ENCODE measurements at places on chromosomes 11 and 22.

DNA sequence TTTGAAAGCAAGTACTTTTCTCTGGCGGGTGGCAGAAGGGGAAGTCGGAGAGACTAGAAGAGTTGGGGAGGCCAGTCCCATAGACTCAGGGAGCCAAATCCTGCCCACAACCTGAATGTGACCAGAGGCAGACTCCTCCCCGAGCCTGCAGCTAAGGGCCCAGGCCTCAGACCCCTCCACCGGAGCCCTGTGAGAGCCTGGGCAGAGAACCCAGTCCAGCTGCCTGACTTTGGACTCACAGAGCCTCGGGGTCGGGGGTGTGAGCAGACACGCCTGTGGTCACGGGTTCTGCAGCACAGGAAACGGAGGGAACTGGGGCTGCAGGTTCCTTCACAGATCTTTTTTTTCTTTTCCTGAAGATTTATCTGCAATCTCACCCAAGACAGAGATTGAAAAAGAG is 312.3 kb downstream of the CTTN start:
- no peak for DNase-seq

GRCh38 chr11:117502015-117502778 is 174.5 kb downstream of the CEP164 start:
- no peak for DNase-seq

- no peak for DNase-seq
Observed at GRCh38 chr11:13329670-13330356, 52.2 kb downstream of the BMAL1 start.

GRCh38 chr11:93984196-93984567 is 37.0 kb upstream of the HEPHL1 start:
- DNase-seq: peak; percentile 18

- no peak for DNase-seq
Observed at GRCh38 chr11:15969281-15969680, 387.1 kb downstream of the SOX6 start.

- no peak for DNase-seq
Observed at GRCh38 chr11:82901922-82902485, 468 bp downstream of the DDIAS start.

DNA sequence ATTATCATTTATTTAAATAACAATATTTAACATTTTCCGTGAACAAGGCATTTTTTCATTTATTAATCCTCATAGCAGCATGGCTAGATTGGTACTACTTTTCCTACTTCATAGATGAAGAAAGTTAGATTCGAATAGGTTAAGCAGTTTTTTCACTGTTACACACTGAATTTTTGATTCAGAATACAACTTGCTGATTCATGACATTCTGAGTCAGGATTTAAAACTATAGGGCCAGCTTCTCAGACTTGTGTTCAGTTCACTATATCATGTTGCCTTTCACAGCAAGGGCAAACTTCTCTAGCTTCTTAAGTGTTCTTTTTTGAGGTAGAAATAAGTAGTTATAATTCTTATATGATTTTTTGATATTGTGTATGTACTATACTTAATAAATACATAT is 31.5 kb downstream of the CYP2R1 start:
- DNase-seq: no peak

DNA sequence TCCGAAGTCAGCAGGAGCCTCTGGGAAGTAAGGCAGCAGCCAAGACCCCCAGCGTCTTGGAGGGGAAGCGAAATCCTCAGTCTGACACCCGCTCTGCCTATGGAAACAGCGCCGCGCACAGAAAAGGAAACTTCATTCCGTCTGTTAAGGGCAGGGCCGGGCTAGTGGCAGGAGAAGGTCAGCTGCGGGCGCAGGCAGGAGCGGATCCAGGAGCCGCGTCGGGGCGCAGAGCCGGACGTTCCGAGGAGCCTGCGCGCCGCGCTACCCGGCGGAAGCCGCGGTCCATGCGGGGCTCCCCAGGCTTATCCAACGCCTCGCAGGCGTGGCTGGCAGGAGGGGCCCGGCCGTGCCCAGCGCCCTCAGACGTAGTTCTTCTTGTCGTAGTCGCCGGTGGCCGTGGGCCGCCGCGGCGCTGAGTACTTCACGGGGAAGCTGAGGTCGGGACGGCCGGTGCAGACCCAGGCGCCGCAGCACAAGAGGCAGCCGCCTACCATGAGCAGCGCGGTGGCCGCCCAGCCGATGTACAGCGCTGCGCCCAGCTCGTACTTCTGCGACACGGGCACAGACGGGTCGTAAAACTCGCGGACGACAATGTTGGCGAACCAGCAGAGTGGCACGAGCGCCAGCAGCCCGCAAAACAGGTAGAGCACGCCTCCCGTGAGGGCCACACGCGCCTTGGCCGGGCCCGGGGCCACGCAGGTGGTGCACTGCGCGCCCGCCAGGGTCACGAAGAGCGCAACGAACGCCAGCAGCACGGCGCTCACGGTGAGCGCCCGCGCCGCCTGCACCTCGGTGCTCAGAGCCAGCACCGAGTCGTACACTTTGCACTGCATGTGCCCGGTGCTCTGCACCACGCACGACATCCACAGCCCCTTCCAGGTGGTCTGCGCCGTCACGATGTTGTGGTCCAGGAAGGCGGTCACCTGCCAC is 705 bp downstream of the CLDN5 start:
- DNase-seq: no peak

DNA sequence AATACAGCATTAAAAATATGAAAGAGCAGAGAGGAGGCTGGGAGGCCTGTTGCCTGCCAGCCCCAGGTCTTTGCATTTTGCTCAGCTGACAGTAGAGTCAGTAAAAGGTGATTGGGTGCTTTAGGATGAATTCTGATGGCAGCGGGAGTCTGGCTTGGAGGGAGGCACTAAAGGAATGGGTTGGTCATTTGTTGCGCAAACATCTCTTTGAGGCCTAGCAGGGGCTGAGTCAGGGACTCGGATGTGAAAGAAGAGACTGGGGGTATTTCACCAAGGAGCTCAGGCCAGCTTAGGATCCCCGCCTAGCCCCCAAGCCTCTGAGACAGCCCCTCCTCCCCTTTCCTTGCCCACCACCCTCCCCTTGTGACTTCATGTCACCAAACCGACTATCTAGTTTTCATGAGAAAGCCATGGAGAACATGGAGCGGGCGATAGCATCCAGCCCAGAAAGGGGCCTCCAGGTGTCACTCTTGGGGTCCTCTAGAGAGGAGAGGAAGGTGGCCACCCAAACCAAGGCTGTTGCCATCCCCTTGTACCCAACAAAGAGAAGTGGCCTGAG is 9.7 kb downstream of the DGKZ start:
- DNase-seq: no peak

DNA sequence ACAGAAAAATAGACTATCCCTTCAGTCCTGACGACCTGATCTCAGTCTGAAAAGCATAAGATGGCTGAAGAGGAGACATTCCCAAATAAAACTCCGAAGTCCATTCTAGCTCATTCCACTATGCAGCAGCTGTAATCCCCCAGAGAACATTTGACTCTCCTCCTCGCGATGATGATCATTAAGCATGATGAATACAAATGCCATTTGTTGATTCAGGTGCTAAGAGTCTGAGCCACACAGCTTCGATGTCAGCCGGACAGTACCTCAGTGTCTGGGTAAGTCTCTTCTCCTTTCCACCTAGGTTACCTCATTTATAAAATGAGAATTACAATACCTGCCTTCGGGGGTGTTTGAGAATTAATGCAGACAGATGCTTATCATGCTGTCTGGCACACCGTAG is 94.8 kb downstream of the TENM4 start:
- no peak for DNase-seq

DNA sequence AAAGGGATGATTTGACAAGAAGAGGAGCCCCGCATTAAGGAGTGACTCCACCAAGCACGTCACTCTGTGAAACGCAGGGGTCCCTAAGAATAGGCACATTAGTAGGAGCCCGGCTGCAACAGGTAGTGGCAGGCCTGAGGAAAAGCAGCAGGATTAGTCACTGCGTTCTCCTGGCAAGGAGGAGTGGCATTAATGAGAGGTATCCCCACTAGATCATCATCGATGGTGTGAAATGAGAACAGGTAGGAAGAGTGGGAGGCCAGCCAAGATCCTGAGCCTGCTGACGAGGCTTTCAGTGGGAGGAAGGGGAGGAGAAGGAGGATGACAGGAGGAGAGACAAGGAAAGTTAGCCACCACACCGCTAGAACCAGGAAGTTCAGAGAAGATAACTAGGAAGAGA is 38.6 kb downstream of the NRXN2 start:
- DNase-seq: no peak

DNA sequence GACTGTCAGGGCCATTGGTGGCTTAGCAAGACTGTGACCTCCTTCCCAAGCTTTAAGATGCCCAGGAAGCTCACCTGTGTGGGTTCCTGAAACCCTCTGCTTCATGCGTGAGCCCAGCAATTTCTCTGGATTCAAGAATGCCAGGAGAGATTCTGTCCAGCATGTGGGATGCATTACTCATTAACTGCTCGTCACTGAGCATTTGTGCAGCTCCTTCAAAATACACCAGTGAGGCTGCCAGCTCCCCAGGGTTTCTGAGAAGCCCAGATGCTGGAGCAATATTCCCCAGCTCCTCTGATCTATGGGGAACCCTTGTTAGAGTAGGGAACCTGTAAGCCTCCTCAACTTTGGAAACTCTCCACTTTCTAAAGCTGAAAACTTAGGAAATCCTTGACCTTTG is 126.5 kb downstream of the CHST1 start:
- no peak for DNase-seq

DNA sequence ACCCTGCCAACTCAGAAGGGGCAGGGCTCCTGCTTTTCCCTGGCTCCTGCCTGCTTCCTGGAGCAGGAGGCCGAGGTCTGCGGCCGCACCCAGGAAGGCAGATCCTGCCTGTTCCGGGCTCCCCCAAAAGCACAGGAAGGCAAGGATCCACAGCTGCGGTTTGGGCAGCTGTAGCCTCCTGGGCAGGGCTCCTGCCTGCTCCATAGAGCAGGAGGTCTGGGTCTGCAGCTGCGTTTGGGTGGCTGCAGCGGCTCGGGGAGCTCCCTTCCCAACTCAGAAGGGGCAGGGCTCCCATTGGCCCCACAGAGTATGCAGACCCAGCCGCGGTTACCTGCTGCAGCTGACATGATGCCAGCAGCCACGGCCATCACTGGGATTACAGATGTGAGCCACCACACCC is 5.5 kb downstream of the UPK2 start:
- no peak for DNase-seq

DNA sequence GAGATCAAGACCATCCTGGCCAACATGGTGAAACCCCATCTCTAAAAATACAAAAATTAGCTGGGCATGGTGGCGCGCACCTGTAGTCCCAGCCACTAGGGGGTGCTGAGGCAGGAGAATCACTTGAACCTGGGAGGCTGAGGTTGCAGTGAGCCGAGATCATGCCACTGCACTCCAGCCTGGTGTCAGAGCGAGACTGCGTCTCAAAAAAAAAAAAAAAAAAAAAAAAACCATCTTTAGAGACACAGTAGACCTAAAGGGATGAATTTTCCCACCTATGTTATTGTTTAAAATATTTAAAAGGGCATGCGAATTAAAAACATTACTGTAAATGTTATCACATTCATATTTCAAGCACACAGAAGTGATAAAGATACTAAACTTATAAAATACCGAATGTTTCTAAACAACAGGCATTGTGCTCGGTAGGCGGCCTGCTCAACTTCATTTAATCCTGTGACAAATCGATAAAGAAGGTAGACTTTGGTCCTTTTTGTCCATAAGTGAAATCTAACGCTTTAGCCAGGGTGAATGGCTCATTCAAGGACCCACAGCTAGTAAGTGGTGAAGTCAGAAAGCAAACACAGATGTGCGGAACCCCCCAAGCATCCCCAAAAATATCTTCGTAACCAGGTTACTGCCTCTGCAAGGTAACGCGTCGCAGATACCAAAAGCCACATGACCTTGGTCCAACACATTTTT is 16.1 kb downstream of the NCAPD3 start:
- no peak for DNase-seq

GRCh38 chr11:282171-282570 is 4.0 kb downstream of the NLRP6 start:
- DNase-seq: no peak
